ENCODE measurements at places on chromosomes 16 and 17.

DNA sequence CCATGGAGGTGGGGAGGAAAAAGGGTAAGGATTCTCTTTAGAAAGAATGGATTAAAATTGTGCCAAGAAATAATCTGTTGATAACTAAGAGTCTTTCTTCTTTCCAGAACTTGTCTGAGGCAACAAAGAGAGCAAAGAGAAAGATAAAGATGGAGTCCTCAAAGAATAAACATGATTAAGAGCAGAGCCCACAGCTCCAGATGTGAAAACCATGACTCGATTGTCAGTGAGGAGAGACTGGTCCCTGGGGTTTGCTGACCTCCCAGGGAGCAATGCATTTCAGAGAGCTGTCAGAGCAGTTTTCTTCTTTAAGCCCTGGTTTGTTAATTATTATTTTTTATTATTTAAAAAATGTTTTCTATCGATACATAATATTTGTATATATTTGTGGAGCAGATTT is 74.6 kb downstream of the TMEM100 start:
- no peak for ATAC-seq

DNA sequence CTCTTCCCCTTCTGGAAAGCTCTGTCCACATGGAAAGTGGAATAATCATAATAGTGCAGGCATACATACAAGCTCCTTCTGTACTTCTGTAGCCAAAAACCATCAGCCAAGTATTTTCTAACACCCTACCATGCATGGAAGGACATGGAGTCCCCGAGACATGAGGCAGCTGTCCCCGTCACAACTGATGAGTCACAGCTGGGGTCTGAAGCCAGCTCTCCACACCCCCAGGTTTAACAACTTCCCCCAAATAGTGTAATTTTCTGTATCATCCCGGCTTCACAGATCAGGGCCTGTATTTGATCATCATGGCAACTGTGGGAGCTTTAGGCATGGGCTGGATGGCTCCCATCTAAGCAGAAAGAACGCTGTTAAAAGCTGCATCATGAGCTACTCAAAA is 16.6 kb downstream of the C16orf96 start:
- no peak for ATAC-seq

- no peak for ATAC-seq
Measured at GRCh38 chr17:27808628-27809027, 8.3 kb upstream of the NOS2 start.

DNA sequence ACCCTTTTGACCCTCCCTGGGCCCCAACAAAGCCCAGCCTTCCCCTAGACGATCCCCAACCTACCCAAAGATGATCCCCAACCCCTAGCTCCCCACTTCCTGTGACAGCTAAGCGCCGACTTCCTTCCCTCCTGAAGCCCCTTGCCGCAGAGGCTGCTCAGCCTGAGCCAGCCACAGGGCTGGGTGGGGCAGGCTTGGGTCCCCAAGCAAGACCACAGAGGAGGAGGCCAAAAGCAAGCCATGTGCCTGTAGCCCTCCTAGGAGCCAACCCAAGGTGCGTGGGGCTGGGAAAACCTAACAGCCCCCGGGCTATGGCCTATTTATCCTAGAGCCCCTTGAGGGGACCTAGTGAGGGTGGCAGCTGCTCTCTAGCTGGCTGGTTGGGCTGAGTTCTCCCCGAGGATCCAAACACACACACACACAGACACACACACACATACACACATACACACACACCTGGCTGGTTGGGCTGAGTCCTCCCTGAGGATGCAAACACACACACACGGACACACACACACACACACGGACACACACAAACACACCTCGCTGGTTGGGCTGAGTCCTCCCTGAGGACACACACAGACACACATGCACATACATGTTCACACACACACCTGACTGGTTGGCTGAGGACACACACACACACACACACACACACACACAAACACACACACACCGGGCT is 4.8 kb downstream of the ARRB2 start:
- ATAC-seq, result no peak

- ATAC-seq, result no peak
Measured at GRCh38 chr17:44935116-44935515, 12.5 kb downstream of the KIF18B start.

GRCh38 chr17:57174591-57174990 is 81.7 kb upstream of the MSI2 start:
- ATAC-seq, result no peak
